ENCODE measurements at places on chromosomes 11 and 22.

- DNase-seq: no peak
These were observed 568.5 kb downstream of the KCNA4 start for GRCh38 chr11:29448246-29448877.

GRCh38 chr11:126082251-126083109, 19.8 kb upstream of the CDON start:
- no peak for DNase-seq

GRCh38 chr22:37607010-37607934, 1.4 kb upstream of the GGA1 start:
- DNase-seq: peak; percentile 87

DNA sequence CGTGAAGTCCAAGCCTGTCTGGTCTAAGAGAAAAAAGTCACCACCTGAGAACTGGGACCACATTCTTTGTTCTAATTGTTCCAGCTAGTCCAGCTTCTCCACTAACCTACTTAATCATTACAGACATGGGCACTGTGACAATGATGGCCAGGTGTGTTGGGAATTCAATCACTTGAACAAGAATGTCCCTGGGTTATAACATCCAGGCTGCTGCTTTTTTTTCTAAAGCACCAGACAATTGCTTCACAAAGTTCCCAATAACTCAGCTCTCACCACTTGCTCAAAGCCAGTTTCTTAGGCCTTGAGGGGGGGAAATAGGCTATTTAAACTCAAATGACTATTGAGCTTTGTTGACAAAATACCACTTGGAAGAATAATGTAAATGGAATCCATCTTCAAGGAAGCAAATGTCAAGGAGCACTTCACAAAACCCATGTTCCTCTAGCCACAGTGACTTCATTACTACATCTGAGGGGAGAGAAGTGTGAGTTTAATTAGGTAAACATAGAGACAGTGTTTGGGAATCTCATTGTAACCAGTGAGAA, 80.3 kb downstream of the ME3 start:
- no peak for DNase-seq

- DNase-seq: no peak
These were observed 85.1 kb downstream of the TMEM135 start for GRCh38 chr11:87122852-87123251.

All from stimulated activated CD8-positive, alpha-beta memory T cell treated with anti-CD3 and anti-CD28 coated beads, Interleukin-7, amount 100 ng/mL, for 1 hour (primary cell).